ENCODE measurements at places on chromosomes 2 and 18.

GRCh38 chr2:121884511-121884921 lies 129.1 kb downstream of the TSN start:
- no peak for DNase-seq

DNA sequence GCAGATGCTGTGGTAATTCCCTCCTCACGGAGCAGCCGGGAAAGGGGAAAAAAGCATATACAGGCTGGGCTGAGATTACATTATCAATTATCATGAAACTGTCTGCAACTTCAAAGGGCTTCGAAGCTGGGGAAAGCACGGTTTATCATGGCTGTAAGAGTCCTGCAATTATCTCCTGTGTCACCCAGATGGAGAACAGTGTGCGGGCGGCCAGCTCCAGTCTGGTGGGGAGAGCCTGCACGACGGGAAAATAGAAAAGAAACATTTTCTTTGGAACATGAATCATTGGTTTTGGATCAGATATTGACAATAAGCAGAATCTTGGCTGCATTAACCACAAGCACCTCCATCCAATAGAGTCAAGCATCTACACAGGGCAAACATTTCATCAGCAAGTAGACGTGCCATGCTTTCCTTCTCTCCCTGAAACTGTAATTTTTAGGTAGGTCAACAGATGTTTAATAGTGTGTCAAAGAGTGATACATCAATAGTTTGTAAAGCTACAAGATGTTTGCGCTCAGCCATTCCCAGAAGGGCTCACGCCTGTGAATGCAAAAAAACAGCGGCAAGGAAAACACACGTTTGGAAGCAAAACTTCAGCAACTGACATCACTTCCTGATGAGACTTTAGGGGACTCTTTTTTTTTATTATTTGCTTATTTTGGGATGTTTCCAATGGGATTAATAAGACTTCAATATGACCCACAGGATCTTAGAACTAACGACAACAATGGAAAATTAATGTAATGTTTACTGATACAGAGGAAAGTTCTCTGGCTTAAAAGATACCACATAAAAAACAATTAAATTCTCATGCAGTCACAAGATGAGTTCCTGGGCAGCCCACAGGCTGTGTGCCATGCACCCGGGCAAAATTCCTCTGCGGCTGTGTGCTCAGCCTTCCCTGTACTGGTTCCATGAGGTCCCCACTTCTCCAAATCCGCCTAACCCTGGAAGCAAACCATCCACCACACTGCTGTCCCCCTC lies 111.0 kb upstream of the SALL3 start:
- no peak for DNase-seq

DNA sequence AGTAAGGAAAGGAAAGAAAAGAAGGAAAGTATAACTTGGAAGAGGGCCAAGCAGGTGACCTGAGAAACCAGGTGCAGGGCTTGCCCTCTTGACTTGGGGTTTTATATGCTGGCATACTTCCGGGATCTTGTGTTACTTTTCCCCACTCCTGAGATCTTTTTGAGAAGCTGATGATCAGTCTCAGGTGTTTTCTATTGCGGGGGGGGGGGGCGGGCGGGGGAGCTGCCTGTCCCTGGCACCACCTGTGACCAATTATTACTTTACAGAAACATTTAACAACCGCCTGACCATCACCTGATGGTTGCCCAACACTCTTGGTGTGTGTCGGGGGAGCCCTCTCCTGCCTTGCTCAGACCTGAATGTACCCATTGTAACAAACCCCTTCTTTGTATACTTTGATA lies 6.9 kb upstream of the CASP10 start:
- no peak for DNase-seq

GRCh38 chr2:68829749-68830148 lies 41.4 kb downstream of the BMP10 start:
- DNase-seq = no peak

- no peak for DNase-seq
These were observed 36.0 kb downstream of the SMIM21 start for GRCh38 chr18:75391279-75392225.

DNA sequence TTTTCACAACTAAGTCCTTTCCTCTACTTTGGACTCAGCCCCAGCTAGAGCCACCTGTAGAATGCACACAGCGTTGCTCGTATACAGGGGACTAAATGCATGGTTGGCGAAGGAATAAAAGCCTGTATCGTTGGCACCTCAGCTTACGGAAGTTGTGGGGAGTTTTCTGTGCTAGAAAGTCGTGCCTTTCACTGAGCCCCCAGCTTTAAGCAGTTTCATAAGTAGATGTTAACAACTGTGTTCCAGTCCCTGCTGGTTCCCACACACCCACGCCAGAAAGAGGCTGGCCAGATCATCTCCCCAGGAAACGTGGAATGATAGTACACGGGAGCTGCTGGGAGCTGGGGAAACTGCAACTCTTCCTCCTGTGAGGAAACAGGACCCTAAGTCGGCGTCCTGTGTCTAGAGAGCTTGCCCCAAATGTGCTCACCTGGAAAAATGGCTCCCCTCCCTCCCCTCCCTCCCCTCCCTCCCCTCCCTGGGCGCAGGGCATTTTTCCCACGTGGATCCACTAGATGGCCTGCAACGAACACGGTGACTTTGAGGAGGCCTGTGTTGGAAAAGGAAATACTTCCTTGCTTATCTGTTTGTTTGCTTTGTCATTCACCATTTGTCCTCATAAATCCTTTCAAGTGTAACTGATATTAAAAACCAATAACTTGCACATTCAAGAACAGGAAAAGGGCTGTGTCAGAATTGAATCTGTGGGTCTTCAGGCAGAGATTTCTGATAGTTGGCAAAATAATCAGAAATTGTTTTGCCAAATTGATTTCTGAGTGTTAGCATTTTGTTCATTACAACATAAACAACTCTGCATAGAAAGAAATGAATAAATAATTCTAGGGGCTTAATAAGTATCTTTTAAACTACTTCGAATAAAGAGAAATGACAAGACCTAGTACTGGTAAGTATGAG lies 43.9 kb upstream of the RFX8 start:
- DNase-seq = no peak

DNA sequence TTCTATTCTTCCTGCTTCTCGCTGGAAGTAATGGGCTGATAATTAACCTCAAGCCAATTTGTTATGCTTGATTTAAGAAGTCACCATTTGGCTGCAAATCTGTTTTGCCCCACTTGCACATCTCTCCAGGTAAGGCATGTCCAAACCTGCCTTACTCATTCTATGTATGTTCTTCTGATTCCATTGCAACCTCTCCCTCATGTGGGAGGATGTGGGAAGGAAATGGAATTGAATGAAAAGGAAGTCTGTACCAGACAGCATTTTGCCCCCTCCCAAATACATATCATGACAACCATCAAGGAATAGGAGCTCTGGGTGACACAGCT lies 131.7 kb downstream of the NRP2 start:
- no peak for DNase-seq

GRCh38 chr2:217920879-217921603 lies 81.8 kb downstream of the TNS1 start:
- DNase-seq = no peak

DNA sequence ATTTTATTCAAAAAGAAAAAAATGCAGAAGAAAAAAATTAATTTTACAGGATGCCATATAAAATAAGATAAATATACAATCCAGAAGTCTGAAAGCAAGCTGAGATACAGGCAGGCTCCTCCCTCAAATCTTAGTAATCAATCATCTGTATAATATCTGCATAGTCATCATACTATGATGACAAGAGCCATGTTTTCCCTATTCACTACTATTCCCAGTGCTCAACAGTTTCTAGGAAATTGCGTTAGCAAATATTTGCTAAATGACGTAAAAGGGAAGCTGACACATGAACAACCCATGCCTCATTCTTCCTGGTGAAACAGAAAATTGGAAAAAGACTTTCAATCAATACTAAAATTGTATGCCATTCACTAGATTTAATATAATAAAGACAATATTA lies 793.2 kb downstream of the SUCLG1 start:
- DNase-seq = peak; percentile 24

GRCh38 chr2:156380117-156380645 lies 47.7 kb upstream of the NR4A2 start:
- DNase-seq = no peak

DNA sequence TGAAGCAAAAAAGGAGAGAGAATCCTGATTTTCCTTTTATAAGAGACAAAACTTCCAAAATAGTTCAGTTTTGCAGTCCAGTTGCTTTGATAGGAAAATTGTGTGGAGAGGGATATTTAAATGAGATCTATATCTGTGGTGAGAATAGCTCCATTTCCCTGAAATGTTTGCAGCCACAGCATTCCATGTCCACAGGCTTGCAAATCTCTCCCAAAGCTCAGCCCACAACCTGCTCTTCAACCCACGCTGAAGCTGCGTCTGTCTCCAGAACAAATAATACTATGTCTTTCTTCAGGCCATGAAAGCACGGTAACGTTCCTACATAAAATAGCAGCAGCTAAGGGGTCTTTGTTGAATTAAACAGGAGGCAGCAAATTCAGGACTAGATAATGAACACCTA lies 31.8 kb downstream of the TMEM17 start:
- DNase-seq = no peak

GRCh38 chr18:45384137-45384961 lies 230.9 kb upstream of the SLC14A2 start:
- DNase-seq = peak; percentile 41

DNA sequence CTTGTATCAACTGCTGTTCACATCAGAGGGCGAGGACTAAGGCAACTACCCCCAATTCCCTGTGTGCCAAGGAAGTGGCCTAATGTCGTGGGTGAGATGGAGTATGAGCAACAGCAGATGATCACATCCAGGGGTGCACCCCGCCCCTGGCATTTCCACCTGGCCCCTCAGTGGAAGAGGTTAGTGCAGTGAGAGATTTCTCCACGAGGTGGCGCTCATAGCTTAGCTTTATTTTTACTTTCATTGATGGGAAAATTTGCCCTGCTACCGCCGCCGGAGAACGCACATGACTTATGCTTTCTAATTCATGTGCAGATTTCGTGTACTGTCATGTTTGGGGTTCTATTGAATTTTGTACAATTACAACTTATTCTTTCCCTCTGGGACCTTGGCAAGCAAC lies 470.6 kb upstream of the MEX3C start:
- DNase-seq = peak; percentile 5

DNA sequence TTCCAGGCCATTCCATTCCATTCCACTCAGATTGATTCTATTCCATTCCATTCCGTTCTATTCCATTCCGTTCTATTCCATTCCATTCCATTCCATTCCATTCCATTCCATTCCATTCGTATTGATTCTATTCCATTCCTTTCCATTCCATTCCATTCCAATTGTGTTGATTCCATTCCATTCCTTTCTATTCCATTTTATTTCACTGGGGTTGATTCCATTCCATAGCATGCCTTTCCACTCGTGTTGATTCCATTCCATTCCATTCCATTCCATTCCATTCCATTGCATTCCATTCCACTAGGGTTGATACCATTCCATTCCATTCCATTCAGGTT lies 1142.3 kb downstream of the RPIA start:
- no peak for DNase-seq

DNA sequence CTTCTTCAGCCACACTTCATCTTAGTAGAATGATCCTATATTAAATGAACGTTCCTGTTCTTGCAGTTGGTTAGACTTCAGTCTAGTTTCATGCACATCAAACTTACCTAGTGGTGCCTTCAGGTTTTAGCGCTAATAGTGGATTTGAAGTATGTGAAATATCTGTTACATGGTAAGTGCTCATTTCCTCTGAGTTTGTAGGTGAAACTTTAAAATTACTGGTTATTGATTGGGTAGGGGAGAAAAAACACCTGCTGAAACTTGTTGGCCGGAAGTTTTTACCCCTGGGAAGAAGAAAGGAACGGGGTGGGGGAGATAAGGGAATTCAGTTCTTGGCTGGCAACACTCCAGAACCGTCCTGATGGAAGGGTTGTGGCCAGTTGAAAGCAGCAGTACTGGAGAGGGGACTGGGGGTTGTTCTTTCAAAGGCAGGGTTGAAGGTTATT lies 112.8 kb downstream of the SPTBN1 start:
- DNase-seq = no peak

- DNase-seq = no peak
These were observed 111.3 kb downstream of the RIF1 start for GRCh38 chr2:151520976-151521375.

DNA sequence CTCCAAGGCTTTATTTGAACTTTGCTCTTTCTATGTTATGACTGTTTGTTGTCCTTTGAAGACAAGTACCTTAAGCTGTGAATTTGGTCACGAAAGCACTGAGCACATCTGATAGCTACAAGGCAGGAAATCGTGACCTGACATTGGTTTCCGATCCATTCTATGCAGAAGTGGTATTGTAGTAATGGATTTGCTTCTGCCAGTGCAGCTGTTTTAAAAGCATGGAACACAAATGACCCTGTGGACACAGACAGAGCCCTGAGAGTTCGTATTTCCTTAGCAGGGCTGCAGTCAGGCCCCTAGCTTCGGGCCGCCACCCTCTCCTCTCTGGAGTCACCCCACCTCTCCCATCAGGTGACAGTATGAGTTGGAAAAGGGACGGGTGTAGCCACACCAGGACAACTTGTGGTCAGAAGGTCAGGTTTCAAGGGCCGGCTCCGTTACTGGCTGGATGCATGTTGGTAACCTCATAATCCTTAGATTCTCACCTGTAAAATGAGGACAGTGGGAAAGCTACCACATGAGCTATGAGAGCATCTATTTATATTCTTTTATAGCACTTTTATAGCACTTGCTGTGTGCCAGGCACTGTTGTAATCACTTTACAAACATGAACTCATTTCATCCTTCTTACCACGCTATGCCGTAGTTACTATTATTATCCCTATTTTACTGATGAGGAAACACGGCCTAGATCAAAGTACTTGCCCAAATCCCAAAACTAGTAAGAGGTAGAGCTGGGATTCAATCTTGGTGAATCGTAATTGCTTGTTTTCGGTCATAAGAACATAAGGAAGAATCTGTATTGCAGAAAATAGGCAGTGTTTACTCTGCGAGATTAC lies 70.2 kb downstream of the SPATS2L start:
- DNase-seq = no peak

- no peak for DNase-seq
These were observed 39.5 kb upstream of the ASXL3 start for GRCh38 chr18:33538418-33539042.

- DNase-seq = no peak
These were observed 43.2 kb upstream of the NEB start for GRCh38 chr2:151777487-151777886.

DNA sequence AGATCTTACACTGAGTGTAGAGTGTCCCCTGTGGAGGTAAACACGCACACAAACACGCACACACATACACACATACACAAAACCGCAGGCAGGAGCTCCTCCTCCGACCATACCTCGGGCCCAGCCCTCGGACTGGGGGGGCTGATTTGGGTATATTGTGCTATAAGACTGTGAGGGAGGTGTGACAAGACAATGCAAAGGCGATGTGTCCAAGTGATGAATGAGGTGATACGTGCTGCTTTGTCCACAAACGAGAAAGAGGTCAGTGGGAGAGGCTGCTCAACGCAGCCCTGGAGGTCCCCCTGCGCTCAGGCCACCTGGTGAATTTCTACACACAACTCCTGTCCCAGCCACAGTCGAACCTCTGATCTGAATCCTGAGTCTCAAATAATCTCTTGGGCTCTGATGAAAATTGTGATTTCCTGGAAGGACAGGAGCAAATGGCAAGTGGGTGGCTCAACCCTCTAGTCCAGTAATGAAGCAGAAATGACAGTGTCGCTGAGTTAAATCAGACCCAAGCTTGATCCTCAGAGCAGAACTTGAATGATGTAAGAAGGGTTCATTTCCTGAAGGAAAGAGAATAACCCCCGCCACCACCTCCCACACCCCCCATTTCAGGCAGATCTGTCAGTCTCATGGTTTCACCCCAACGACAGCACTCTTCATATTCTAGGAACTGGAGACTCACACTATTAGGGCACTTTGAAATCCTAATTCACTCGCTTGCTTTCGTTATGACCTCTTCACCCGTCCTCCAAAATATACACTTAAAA lies 48.9 kb upstream of the ASXL2 start:
- DNase-seq = no peak
